ENCODE measurements at places on chromosomes 2 and 18. TPM values are rescaled to one million over a fixed set of nuclear protein-coding genes. Genes with fewer than 3 reads are reported as not detected.

- peak; percentile 76 for DNase-seq
Measured at GRCh38 chr2:43086451-43087221, 139.8 kb downstream of the ZFP36L2 start.

GRCh38 chr2:206799083-206799482 is 33.7 kb downstream of the FASTKD2 start:
- no peak for DNase-seq

SMIM21 gene
- polyA plus RNA-seq, result 3.2 TPM

- no peak for DNase-seq
Measured at GRCh38 chr2:202642567-202642966, 7.8 kb downstream of the FAM117B start.

- DNase-seq, result no peak
Measured at GRCh38 chr2:191327484-191327883, 82.3 kb downstream of the MYO1B start.

DNA sequence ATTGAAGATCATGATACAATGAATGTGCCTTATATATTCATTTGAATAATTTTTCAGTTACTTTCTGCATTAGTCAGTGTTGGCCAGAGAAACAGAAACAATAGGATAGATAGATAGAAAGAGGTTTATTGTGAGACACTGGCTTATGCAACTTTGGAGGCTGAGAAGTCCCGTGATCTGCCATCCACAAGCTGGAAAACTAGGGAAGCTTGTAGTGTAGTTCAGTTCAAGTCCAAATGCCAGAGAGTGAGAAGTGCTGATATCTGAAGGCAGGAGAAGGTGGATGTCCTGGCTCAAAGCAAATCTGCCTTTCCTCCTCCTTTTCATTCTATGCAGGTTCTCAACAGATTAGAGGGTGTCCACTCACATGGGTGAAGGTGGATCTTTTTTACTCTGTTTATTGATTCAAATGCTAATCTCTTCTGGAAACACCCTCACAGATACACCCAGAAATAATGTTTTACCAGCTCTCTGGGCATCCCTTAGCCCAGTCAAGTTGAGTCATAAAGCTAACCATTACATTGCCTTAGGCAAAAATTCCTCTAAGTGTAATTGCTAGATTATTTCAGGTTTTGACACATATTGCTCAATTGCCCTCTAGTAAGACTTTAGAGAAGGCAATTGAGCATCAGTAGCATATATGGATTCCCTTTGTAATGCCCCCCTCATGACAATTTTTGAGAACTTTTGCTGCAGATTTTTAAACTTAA is 341.4 kb downstream of the LPIN1 start:
- DNase-seq, result no peak

C1GALT1C1L gene
- 8.6 TPM for polyA plus RNA-seq

DNA sequence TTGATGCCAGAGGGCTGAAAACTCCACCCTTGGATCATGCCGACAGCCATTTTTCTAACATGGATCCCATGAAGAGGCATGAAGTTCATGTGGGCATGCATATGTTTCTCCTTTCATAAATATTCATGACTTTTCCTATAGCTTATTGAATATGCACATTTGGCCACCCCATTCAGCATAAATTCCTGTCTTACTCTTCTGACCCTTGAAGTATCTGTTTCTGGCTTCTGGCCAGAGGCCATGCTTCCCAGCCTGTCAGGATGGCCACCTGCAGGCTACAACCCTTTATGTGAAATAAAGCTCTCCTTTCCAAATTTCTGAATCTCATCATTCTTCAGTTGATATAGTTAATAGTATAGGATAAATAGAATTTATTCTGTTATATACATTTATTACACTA is 19.6 kb upstream of the MSTN start:
- DNase-seq, result no peak

GRCh38 chr18:26840965-26841364 is 24.5 kb downstream of the AQP4 start:
- DNase-seq, result no peak

GRCh38 chr2:152304836-152305235 is 30.1 kb upstream of the FMNL2 start:
- no peak for DNase-seq

- no peak for DNase-seq
Measured at GRCh38 chr2:106294182-106294581, 100.1 kb upstream of the UXS1 start.

STPG4 gene
- 19.4 TPM for polyA plus RNA-seq

SERPINB3 gene
- 2.4 TPM for polyA plus RNA-seq

DNA sequence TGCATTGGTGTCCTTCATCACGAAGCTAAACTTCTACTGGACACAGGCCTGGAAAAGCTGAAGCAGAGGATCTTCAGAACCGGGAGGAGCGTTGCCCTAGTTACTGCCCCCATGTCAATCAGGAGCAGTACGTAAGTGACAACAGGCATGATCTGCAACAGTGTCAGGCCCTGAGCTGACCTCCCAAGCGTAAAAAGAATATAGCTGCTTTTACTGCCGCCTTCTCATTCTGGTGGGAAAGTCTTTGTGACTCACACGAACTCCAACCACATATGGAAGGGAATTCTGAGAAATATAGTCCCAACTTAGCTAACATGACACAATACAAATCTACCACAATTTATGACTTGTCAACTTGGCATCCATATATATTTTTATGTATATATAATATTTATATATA is 1007.7 kb upstream of the CDH2 start:
- DNase-seq, result no peak

IL37 gene
- not detected for polyA plus RNA-seq

DNA sequence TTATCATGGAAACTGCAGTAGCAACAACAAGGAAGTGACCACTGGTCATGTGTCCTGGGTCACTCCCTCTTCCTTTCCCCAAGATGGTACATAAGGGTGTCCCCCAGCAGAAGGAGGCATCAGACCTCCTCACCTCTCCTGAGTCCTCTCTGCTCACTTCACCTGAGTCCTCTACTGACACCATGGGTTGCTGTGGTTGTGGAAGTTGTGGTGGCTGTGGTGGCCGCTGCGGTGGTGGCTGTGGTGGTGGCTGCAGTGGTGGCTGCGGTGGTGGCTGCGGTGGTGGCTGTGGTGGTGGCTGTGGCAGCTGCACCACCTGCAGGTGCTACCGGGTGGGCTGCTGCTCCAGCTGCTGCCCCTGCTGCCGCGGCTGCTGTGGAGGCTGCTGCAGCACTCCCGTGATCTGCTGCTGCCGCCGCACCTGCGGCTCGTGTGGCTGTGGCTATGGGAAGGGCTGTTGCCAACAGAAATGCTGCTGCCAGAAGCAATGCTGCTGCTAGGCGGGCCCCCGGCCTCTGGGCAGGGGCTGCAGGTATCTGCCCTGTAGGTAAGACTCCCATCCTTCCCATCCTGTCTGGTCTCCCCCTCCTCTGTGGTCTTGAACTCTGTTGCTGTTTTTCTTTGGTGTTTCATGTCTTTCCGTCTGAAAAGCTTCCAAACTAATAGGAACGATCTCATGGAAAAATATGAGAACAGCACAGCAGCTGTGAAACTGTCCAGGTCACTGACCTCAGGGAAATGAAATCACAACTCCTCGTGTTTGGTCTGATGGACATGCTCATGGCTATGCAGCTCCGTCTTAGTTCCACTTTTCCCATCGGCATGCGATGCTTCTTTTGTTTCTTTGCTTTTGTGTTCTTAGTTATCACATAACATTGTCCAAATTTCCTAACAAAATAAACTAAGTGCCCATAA is at the start of gene SCYGR4:
TSS of gene SCYGR4 (plus strand) at position 183 of the 915 bp plus-strand sequence. CDS start at position 183, 0 bp downstream.
- DNase-seq, result no peak

GRCh38 chr2:38191516-38191915 is 115.6 kb upstream of the CYP1B1 start:
- no peak for DNase-seq

- DNase-seq, result no peak
Measured at GRCh38 chr18:50089702-50090101, 105.2 kb downstream of the MYO5B start.

DNA sequence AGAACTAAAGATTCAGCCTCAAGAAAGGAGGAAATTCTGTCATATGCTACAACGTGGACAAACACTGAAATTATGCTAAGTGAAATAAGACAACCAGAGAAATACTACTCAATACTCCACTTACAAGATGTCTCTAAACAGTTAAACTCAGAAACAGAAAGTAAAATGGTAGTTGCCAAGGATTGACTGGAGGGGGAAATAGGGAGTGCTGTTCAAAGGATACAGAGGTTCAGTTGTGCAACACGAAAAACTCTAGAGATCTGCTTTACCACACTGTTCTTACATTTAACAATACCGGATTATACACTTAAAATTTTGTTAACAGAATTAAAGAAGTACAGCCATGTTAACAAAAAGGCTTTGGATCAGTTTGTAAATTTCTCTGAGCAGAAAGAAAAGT is 39.8 kb upstream of the C2orf15 start:
- DNase-seq, result no peak

GRCh38 chr2:224062481-224063297 is 23.6 kb upstream of the SERPINE2 start:
- no peak for DNase-seq

DNA sequence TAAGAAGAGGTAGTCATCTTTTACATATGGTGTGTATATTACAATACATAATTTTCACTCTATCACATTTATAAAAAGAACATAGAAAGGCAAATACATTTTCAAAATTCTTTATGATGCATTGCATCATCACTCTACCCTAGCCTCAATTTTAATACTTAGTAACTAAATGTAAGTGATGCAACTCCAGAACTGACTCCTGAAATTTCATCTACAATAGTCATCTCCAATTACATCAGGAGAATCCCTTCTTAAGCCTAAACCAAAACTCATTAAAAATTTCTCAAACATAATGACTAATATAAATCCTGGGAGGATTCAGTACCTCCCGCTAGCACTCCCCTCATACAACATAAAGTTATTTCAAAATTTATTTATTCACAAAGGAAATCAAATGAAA is 15.9 kb downstream of the TMX3 start:
- DNase-seq, result no peak

DNA sequence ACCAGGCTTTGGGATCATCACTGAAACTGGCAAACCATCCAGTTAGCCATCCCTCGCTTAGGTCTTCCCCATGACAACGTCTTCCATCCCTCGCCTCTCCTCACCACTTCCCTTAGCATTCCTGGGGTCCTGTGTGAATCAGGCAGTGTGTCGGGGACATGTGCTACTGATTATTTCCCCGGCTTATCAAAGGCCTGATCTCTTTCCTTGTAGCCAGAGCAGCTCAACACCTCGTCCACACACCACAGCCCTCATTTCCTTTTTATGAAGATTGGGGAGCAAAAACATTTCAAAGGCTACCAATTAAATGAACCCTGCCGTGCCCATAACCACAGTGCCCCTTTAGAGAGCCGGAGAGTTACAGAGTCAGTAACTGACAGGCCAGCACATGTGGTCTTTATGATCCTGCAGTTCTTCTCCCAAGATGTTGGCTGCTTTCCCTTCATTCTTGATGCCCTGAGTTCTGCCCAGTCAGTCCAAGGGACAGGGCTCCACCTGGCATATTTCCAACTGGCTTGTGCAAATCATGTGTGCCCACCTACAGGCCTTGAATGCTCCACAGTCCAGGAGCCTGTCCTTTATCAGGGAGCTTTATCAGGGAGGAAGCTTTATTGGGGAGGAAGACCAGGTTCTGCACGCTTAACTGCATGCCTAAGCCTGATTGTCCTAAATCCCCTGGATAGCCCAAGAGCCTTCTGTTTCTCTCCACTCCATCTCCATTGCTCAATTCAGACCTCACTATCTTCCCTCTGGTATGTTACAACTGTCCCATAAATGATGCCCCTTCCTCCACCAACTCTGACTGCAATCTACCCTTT is 343.1 kb downstream of the CYRIA start:
- DNase-seq, result no peak

CCDC102B gene
- polyA plus RNA-seq, result 14.9 TPM

All from testis (tissue), 5 donors.